ENCODE measurements at places on chromosomes 2 and 18. TPM values are rescaled to one million over a fixed set of nuclear protein-coding genes. Genes with fewer than 3 reads are reported as not detected.

Gene DCDC2C
- not detected for total RNA-seq

Gene FOXD4L1
- not detected for total RNA-seq

Gene SIX3
- not detected for total RNA-seq

Gene SNORC
- 1.3 TPM for total RNA-seq

Gene KLHL30
- total RNA-seq, result not detected

Gene CFAP65
- not detected for total RNA-seq

Gene CFAP221
- not detected for total RNA-seq

Gene TSHZ1
- 17.2 TPM for total RNA-seq

Gene MTERF4
- 47.1 TPM for total RNA-seq

DNA sequence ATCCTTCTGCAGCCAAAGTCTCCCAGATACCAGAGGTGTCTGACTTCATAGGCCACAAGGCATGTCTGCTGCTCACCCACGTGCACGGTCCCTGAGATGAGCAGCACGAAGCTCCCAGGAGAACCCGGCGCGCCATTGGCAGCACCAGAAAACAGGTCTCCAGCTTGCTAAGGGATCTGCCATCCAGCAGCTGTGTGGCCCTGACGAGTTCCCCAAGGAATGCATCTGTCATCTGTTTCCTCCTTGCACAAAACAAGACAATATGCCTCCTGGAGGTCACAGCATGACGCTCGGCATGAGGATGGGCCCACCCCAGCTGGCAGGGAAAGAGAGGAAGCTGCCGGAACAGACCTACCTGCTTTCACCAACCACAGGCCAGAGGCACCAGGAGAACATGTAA is 29.2 kb downstream of the HS6ST1 start:
- no peak for DNase-seq

GRCh38 chr2:44844651-44845270 is 96.7 kb upstream of the SIX3 start:
- DNase-seq, result no peak

DNA sequence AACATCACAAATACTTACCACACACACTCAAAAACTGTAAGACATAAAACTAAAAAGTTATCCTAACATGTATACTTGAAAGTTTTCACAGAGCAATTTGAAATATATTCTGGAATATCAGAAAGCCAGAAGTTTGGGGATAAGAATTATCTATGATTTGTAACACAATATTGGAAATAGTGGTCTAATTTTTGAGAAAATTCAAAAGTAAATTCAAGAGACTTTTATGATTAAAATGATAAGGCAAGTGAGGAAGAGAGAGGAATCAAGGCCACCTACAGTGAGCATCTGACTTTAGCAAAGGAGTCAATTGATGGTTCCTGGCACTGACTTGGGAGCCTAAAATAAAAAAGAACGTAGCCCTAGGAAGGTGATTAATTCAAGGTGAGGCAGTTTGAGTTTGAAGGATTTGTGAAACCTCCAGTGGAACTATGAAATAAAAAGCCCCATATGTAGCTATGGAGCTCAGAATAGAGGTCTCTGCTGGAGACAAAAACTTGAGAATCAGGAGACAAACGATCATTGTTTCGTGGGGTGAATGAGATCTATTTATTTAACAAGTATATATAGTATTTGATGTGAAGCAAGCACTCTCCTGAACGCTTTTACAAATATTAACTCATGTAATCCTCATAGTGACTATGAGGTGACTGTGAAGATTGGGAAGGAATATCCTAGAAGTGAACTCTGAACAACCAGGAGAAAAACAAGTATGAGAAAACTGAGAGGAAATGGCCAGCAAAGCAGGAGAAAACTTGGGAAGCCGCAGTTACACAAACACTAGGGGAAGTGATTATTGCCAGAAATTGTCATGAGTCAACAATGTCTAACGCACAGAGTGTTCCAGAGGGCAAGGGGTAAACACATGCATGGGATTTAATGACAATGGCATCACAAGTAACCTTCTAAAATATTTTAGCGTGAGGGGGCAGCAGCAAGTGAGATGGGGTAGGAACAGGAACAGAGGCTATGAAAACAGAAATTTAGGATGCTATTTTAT is 12.8 kb downstream of the TFPI start:
- no peak for DNase-seq

DNA sequence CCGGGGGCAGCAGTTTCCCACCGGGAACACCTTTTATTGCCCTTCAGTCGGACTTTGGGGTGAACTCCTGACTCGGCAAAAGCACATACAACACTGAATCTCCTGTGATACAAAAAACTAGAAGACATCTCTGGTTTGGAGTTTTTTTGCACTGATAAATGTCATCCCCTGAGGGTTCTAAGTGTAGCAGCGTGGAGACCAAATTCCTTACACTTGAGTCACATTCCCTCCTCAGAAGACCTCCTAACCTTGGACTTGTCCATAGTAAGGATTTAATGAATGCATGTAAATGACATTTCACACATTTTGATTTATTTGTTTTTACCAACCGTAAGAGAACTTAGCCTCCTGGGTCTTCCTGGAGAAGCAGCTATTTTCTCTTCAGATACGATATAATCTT is 54.0 kb upstream of the GPR45 start:
- no peak for DNase-seq

- DNase-seq, result no peak
Measured at GRCh38 chr2:83461135-83461534, 997.9 kb downstream of the SUCLG1 start.

DNA sequence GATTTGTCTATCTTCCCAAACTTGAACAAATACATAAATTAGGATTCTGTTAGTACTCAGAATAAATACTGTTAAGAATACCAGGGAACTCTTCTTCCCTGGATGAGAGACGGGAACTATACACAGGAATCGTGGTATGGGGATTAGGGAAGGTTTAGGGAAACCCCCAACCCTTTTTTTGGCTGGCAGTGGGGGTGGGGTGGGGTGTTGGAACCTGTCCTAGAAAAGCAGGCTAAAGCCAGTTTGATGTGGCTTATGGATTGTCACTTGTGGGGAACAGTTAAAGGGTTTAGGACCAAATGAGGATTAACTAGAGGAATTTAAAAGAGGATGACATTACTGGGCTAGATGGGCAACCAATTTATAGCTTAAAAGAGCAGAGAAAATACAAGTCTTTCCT is 1.8 kb downstream of the SLC4A10 start:
- no peak for DNase-seq

DNA sequence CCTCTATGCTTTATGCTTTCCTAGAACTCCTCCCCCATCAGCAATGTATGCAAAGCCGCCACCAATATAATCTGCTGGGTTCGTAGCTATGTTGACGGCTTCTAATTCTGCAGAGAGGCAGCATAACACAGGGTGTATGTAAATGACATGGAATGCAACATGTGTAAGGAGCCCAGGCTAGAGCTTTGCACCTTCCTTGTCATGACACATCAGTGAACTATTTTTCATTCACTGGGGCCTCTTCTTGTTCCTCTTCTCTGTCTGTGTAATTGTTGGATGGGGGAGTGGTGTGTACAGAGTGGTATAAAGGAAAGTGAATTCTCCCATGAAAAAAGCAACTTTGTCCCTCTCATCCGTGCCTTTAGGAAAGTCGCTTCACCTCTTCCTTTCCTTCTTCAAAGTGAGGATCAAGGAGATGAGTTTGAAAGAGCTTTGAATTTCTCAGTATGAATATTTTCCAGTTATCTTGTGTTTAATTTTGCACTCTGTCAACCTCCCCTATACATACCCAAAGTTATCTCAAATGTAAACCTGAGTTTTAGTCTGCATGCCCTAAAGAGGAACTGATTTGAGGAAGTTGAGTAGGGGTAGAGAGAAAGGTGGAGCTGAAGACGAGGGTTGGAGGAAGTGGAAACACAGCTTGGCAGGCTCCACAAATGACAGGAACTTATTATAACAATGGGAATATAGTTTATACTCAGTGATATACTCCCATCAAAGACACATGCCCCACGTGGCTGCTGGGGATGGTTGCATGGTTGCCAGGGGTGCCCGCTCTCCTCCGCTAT is 74.9 kb upstream of the ARL4C start:
- DNase-seq, result no peak

DNA sequence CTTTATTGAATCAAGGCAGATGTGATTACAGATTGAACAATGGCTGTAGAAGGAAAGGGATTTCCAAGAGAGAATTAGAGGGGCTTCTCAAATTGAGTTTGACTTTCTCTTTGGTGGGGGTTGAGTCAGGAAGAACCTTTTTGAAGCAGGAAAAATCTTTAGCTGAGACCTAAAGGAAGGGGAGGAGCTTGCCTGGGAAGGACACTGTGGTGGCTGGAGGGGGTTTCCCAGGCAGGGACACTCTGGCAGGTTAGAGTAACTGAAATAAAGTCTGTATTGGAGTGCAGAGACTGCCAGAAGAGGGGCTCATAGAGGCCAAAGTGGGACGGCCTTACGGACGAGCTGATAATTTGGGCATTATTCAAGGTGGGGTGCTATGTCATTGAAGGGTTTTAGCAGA is 69.3 kb downstream of the NEDD4L start:
- no peak for DNase-seq

DNA sequence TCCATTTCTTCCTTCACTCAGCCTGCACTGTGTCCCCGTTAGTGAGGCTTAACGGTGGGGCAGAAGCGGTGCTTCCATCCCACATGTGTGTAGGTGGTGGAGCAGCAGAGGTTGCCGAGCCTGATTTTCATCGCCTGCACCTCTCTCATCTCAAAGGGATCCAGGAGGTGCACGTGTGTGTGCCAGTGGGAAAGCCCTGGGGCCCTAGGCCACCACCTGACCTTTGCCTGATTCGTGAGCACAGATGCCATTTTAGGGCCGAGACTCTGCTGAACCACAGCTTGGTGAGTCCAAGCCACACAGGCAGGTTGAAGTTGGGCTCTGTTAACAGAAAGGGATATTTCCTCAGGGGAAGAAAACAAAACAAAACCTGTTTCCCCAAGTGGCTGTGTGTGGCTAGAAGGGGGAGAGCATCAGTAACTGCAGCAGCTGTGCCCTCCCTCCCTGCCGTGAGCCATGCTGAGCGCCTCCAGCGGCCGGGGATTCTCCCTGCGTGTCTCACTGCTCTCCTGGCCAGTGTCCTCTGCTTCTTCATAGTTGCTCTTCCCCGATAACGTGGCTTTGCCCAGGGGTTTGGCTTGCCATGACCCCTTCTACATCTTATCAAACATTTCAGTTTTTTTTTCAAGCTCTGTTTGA is 81.5 kb downstream of the MAPRE2 start:
- peak; percentile 35 for DNase-seq

DNA sequence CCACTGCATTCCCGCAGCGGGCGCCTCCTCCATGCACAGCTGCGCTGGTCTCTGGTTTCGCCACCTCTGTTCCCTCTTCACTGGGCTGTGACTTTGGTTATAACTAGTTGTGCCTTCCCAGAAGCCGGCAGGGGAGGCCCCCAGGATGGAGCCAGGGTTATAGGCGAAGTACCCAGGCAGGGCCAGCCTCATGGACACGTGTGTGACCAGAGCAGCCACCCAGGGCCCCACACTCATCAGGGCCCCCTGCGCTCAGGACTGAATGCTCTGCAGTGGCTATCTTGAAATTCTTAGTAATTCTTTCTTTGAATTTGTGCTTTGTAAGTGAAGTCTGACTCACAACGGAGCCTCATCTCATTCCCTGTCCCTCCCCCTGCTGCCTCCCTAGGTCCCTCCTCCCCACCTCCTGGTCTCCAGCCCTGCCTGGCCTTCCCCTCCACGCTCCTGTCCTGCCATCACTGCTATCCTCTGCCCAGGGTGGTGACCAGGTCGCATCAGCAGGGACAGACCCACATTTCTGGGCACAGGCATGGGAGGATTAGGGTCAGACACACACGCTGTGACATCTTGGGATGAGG is 38.1 kb upstream of the LBH start:
- no peak for DNase-seq

- no peak for DNase-seq
Measured at GRCh38 chr2:119753041-119753929, 6.4 kb upstream of the PTPN4 start.

DNA sequence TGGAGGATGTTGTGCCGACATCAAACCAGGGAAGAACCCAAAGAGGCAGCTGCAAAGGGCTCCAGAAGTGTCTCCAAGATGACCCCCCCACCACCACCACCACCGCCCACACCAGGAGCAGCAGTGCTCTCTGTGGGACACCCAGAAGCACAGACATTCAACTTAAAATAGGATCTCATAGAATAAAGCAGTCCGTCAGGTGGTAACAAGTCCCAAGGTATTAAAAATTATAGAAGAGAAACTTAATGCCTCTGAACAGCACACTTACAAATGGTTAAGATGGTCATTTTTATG is 155.5 kb upstream of the ID2 start:
- no peak for DNase-seq

DNA sequence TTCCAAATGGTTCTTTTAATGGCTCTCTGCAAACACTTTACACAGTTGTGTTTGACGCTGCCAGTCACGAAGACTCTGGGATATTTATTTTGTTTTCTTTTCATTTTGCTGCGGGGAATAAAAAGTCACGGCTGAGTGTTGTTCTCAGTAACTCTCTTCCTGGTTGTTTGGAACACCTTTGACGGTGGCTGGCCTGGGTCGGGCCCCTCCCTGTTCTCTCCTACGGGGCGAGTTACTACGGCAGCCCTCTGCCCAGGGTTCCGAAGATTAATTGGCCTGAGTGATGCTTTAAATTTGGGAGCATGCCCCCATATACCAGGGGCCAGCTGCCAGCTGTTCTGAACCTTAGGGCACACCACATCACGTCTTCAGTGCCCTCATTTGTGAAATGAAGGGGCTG is 84.7 kb downstream of the GATA6 start:
- no peak for DNase-seq

DNA sequence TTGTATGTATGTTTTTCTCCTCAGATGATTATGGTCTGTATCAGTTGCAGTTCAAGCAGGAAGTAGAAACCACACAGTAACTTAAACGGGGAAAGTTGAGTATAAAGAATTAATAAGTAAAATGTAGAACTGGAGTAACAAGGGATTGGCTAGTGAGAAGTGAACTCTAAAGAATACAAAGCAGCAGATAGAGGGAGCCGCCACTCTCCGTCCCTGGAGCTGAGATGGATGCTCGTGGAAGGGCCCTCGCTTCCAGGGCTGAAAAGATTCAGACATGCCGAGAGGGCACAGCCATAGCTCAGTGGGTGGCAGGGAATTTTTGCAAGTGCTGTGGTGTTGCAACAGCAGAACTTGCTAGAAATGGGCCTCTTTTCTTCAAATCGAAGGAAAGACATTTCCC is 155.8 kb downstream of the COL6A3 start:
- no peak for DNase-seq

All from activated naive CD4-positive, alpha-beta T cell treated with anti-CD3 and anti-CD28 coated beads, Interleukin-2, amount 50 U/mL, for 72 hours (primary cell).